Fibroblast of gingiva (primary cell): ENCODE measurements at places on chromosomes 16 and 17.

- DNase-seq = peak; percentile 47
These were observed 292.0 kb upstream of the CDH11 start for GRCh38 chr16:65413861-65414260.

GRCh38 chr16:73499276-73499675, 451.3 kb upstream of the ZFHX3 start:
- no peak for DNase-seq

DNA sequence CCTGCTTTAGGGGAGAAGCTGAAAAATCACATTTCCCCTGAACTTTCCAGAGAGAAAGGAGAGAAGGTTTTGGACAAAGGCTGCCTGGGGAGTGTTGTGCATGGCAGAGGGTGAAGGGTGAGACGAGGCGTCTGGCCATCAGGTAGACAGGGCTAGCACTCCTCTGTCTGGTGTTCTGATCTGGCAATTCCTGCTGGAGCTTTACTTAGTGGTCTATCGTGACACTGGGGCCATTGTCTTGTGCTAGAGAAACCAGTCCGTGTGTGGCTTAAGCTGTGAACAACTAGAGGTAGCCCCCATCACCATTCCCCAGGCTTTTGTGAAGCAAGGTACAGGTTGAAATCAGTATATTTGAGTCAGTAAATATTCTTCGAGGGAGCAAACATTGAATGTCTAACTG, 8.5 kb downstream of the RHBDL3 start:
- DNase-seq = no peak

DNA sequence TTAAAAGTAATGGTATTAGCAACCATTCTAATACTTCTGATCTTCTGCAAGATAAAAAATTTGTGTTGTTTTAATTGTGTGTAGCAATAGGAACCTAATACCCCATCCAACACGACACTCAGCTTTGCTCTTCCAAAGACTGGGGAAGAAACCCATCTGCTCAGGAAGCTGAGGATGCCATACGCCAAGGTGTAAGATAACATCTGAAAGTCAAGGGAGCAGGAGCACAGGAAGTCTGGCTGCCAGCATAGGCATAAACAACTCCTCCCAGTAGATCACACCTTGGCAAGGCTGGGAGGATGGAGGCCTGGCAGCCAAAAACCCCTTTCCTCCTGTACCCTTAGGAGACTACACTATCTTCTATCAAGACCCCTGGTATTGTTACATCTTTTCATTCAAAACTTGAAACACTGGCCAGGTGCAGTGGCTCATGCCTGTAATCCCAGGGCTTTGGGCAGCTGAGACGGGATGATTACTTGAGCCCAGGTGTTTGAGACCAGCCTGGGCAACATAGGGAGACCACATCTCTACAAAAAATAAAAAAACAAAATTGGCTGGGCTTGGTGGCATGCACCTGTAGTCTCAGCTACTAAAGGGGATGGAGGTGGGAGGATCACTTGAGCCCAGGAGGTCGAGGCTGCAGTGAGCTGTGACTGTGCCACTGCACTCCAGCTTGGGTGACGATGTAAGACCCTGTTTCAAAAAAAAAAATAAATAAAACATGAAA, 5.7 kb upstream of the SPHK1 start:
- no peak for DNase-seq

- no peak for DNase-seq
These were observed 273.7 kb upstream of the KCNJ16 start for GRCh38 chr17:69801368-69801767.

- DNase-seq = peak; percentile 43
These were observed 62.9 kb upstream of the MGAT5B start for GRCh38 chr17:76805319-76805718.

GRCh38 chr16:85663891-85664321, 24.8 kb downstream of the GINS2 start:
- DNase-seq = no peak

- no peak for DNase-seq
These were observed 34.8 kb downstream of the PRSS54 start for GRCh38 chr16:58259995-58260394.

DNA sequence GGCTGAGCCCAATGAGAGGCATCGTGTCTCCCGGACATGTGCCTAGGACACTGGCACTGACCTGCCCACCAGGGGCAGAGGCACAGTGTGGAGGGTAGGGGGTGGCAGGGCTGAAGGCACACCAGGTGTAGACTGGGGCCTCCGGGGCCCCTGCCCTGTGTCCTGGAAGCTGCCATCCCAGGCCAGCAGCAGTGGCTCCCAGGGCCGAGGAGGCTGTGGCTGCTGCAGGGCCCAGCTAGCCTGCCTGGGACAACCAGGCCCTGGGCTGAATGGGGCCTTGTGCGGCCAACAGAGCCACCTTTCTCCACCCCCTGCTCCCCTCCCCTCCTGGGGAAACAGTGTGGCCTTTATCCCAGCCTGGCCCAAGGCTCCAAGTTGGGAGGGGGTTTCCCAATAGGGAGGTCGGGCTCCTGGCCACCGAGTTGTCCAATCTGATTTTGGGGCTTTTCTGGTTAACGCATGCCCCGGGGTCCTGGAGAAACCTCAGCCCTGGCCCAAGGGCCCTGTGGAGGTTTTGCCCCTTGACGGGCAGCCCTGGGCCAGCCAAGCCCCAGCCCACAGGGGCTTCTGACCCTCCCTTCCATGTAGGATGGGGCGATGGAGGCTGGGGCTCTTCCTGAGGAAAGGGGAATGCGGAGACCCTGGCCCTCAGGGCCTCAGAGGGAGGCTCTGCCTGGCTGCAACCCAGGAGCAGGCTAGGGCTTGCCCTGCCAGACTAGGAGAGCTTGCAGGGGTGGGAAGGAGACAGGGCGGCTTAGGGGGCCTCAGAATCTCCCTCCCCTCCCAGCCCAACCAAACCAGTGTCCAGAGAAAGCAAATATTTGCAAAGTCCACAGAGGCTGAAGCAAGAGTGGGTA, 4.2 kb downstream of the MTSS2 start:
- DNase-seq = no peak

GRCh38 chr17:36085765-36086164, 4.2 kb downstream of the CCL3 start:
- peak; percentile 42 for DNase-seq

DNA sequence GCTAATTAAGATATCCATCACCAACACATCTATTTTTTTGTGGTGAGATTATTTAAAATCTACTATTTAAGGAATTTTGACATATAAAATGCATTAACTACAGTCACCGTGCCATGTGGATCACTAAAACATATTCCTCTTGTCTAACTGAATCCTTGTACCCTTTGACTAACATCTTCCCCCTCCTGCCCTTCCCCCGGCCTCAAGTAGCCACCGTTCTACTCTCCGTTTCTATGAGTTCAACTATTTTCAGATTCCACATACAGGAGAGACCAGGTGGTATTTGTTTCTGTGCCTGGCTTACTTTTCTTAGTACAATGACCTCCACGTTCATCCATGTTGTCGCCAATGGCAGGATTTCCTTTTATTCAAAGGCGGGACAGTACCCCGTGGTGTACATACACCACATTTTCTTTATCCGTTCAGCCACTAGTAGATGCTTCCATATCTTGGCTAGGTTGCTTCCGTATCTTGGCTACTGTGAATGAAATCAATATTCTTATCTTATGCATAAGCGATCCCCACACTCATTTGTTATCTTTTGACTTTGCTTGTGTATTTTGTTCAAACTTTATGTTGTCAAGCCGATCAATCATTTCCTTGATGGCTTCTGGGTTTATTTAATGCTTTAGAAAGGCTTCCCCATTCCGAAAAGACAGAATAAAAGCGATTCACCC, 134.7 kb downstream of the KCNJ12 start:
- no peak for DNase-seq

- peak; percentile 40 for DNase-seq
These were observed 4.4 kb upstream of the ARMC7 start for GRCh38 chr17:75105126-75106080.

DNA sequence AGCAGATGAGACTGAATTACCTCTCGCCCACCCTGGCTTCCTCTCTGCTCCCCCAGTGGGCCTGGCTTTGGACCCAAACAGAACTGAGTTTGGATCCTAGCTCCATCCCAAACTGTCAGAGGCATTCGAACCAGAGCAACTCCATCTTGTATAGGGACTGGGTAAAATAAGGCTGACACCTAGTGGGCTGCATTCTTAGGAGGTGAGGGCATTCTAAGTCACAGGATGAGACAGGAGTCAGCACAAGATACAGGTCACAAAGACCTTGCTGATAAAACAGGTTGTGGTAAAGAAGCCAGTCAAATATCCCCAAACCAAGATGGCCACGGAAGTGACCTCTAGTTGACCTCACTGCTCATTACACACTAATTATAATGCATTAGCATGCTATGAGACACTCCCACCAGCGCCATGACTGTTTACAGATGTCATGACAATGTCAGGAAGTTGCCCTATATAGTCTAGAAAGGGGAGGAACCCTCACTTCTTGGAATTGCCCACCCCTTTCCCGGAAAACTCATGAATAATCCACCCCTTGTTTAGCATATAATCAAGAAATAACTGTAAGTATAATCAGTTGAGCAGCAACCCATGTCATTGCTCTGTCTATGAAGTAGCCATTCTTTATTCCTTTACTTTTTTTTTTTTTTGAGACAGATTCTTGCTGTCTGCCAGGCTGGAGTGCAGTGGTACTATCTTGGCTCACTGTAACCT, 44.4 kb downstream of the LYRM1 start:
- DNase-seq = no peak

GRCh38 chr17:17982801-17983200, 10.1 kb downstream of the DRC3 start:
- DNase-seq = no peak

- DNase-seq = no peak
These were observed 1.4 kb downstream of the PMP22 start for GRCh38 chr17:15263680-15264079.

DNA sequence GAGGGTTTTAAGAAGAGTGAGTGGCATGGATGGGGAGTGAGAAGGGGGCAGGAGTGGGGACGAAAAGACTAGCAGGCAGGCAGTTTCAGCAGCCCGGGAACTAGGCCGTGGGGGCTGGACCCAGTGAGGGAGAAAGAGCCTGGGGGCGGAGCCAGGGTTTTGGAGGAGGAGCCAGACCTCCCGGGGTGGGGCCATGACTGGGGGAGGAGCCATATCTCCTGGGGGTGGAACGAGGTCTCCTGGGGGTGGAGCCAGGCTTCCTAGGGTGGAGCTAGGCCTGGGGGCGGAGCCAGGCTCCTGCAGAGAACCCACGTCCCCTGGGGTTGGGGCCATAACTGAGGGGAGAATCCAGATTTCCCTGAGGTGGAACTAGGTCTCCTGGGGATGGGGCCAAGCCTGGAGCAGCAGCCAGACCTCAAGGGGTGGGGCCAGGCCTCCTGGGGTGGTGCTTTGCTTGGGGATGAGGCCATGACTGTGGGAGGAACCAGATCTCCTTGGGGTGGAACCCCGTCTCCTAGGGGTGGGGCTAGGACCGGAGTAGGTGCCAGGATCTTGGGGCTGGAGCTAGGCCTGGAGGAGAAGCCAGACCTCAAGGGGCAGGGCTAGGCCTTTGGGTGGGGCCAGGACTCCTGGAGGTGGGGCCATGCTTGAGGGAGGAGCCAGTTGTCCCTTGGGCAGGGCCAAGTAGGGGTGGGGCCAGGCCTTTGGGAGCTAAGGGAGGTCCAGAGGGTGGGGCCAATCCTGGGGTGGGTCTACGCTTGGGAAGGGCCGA, 41.7 kb upstream of the JPH3 start:
- no peak for DNase-seq

DNA sequence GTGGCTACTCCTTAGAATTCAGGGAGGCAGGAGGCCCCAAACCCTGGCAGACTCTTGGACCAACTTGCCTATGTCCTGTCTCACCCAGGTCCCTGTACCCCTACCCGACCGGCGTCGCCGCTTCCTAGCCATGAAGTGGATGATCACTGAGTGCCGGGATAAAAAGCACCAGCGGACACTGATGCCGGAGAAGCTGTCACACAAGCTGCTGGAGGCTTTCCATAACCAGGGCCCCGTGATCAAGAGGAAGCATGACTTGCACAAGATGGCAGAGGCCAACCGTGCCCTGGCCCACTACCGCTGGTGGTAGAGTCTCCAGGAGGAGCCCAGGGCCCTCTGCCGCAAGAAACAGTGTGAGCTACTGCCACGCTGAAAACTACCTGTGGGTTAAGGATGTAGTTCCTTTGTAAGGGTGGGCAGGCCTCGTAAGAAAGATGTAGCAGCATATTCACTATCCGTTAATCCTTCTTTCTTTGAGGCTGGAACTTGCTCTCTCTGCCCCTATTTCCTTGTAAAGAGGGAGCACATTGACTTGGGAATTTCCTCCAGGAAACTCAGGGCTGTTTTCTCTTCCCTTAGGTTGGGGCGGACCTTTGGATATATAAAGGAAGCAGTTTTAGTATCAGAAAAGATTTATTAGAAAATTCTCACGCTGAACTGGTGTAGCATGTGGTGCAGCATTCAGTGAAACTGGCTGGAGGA, 4.1 kb downstream of the MRPS7 start:
- no peak for DNase-seq

DNA sequence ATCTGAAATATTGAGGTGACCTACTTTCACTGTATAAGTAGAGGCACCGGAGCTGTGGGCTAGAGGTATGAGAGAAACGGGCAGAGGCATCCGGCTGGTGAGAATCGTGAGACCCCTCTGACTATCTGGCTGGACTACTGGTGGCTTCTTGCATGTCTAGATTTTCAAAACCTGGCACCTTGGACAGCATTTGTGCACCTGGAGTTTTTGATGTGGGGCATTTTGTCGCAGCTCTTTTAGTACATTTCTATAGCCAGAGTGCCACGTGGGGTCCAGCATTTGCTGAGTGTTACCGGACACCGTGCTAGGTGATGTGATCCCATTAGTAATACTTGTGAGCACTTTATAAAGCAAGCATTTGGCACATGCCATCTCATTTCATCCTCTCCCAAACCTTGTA, 32.6 kb upstream of the SHISA9 start:
- no peak for DNase-seq

- DNase-seq = no peak
These were observed 6.2 kb downstream of the EPN3 start for GRCh38 chr17:50538549-50539410.

DNA sequence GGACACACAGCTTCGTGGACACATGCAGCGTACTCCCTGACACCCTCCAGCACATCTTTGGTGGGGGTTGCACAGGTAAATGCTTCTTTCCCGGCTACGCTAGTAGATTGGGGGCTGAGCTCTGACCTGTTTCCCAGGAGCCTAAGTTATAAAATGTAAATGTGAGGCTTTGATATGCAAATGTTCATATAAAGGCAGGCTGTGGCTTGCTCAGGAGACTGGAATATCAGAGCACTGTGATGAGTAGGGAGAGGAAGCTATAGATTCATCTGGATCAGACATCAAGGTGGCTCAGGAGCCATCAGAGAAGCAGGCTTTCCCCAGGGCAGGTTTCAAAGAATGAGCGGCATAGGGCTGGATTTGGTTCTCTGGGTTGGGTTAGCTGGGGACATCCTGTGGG, 3.4 kb upstream of the ETV4 start:
- no peak for DNase-seq

DNA sequence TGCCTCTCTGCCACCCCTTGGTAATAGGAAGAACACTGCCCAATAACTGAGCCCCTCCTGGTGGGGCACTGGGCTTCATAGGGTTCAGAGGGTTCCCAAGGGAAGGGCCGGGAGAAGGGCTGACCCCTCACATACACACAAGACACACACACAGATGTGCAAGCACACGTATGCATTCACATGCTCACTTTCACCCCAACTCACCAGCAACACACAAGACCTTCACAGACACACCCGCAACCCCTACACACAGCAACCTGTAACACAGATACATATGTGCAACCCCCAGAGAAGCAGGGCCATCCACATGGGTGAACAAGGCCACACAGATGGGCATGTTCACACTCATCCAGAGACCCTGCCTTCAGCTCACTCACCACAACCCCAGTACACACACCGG, 225.1 kb downstream of the ZNF423 start:
- no peak for DNase-seq
